ENCODE measurements at places on chromosomes 3 and 15.

- DNase-seq = no peak
These were observed 490 bp downstream of the TOMM70 start for GRCh38 chr3:100400419-100400779.

GRCh38 chr3:187767266-187768012 lies 22.2 kb upstream of the BCL6 start:
- DNase-seq = no peak

DNA sequence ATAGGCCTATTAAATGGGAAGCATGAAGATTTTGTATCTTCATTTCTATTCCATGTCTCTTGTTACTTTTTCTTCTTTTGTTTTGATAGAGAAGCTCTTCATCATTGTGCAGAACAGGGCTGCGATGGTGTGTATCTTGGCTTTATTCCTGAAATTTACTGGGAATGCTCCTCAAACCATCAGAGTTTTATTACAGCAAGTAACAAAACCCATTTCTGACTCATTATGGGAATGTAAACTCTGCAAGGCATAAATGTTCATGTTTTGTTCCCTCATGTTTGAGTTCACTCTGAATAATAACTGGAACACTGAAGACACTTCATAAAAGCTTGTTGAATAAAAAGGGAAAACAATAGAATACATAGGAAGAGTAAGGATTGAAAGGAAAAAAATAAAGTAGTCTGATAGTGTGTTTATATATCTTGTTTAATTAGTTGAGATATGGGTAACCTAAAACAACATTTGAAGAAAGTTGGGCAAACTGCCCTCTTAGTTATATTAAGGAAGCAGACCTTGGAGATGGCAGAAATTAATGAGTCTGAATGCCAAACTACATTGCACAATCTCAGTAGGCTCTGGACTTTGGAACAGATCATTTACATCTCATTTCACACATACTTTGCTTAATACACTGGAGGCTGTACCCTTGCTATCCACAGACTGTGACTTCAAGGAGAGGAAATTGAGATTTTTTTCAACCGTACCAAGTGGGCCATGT lies 521.5 kb downstream of the GRM7 start:
- DNase-seq = no peak

- DNase-seq = no peak
These were observed 151.6 kb downstream of the SERPINI1 start for GRCh38 chr3:167887096-167887495.

GRCh38 chr15:31102039-31102321 lies 455 bp upstream of the TRPM1 start:
- no peak for DNase-seq

- no peak for DNase-seq
These were observed 42.1 kb downstream of the GOLGA6A start for GRCh38 chr15:74040109-74040850.

DNA sequence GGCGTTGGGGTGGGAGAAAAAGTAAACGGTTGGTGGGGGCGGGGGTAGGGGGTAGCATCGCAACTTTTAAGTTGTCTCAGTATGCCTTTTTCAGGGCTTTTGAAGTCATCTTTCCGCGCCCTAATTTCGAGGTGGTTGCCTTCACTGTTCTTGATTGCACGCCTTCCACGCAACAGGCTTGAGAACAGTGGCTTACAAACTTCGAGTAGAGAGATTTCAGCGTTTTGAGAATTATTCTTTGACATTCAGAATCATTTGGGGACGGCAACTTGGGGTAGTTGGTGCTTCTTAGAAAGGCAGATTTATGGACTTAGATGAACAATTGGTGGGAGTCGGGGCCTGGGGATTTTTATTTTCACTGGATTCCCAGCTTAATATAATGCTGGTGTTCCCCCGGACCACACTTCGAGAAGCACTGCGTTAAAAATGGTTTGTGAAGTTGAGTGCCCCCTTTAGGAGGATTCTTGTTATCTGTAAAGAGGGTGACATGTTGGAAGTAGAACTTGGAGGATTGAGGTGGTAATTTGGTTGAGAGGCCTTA lies 880 bp downstream of the PPP4R2 start:
- DNase-seq = no peak

DNA sequence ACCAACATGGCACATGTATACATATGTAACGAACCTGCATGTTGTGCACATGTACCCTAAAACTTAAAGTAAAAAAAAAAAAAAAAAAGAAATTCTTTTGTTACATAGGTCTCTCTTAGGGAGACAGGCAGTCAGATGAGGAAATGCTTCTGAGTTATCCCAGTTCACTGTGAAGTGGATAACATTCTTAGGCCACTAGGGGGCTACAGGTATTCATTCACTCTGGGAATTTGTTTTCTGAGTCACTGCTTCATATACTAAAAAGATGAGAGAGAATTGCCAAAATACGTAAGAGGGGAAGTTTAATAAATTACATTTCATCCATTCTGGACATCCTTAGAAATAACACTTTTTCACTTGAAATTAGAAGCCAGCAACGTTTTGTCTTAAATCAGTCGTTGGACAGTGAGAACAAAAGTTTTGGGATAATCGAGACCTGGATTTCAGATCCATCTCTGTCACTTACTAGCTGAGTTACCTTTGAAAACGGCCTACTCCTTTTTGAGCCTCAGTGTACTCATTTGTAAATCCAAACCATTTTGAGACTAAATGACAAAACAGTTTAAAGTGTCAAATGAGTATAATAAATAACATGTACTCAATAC lies 738.4 kb upstream of the ALCAM start:
- peak; percentile 2 for DNase-seq

DNA sequence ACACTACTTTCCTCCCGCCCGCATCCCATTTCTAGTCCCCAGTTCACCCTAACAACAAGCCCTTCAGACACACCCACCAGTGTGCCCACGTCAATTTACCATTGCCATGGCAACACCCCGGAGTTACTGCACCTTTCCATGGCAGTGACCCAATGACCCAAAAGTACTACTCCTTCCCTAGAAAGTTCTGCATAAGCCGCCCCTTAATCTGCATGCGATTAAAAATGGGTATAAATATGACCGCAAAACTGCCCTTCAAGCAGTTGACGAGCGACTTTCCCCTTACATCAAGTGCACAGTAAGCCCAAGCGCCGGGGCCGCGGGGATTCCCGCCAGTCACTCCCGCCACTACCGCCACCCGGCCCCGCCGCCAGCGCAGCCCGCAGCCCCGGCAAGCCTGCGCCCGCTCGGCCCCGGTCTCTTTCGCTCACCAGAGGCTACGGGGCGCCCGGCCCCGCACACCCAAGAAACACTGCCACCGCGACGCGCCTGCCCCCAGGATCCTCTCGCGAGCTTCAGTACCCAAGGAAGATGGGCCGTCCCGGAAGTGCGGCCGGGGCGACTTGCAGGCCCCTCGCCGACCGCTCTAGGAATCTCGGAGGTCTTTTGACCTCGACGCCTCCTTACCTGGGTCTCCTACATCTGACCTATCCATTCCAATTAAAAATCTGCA lies 27.2 kb upstream of the ZNF502 start:
- DNase-seq = peak; percentile 45

DNA sequence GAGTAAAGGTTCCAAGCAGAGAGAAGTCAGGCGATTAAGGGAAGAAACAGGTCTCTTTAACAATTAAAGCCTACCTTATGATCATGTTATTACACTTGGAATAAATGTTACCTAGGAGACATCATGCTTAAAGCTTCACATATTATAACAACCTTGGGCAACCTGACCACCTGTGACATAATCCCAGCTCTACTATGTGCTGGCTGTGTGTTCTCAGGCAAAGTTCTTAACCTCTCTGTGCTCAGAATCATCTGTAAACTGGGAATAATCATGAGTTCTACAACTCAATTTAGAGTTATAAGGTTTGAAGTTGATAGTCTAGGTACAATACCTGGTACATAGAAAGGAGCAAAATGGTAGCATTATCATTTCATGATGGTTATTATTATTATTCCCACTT lies 159.3 kb downstream of the MAGI1 start:
- no peak for DNase-seq

GRCh38 chr3:43787330-43787729 lies 96.6 kb downstream of the ABHD5 start:
- DNase-seq = no peak

DNA sequence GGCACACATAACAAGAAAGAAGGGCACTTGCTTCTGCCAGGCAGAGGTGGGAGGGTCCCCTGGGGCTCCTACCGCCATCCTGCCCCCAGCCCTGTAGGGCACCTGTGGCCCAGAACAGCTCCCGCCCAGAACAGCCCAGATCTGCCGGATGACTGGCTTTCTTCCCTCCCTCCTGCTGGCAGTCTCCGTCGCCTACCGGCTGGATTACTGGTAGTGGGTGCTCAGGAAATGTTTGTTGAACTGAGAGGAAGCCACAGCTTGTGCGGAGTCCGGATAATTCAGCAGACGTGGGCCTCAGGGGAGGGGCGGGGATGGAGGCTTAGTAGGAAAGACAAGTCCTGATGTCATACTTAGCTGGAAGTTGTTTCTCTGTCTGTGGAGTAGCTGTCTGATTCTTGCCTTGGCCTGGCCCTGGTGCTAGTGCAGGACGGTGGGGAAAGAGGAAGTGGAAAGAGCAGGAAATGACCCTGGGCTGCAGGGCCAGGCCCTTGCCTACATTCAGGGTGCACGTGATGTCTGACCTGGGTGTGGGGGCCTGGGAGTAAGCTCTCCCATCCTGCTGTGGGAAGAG lies 6.7 kb downstream of the CCDC9B start:
- DNase-seq = no peak

DNA sequence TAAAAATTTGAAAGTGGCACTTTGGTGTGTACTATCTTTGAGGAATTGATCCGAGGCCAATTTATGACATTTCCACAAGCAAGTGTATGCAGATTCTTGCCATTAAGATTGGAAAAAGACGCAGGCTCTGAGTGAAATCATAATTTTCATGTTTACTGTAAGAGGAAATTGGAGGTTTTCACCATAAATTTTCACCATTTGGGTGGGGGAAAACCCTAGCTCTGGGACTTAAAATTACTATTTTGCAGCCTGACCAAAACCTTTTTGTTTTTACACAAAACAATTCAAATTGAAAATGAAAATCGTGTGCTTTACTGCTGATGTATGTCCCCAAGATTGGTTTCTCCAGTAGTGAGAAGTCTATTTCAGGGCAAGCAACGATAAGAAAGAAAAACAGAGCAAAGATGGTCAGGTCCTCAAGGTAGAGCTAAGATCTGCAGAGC lies 282.6 kb downstream of the FOXP1 start:
- no peak for DNase-seq

GRCh38 chr3:78919021-78919755 lies 848.6 kb downstream of the ROBO1 start:
- no peak for DNase-seq

GRCh38 chr15:38323895-38324294 lies 71.3 kb downstream of the SPRED1 start:
- DNase-seq = no peak

GRCh38 chr15:41945731-41946130 lies 26.6 kb downstream of the EHD4 start:
- DNase-seq = no peak
